Fibroblast of skin of right biceps (primary cell): ENCODE measurements at places on chromosomes 16 and 17.
A peak's percentile ranks its signal among the peaks of the same experiment; 100 is the strongest.

GRCh38 chr17:5794881-5795506 is 210.7 kb upstream of the NLRP1 start:
- DNase-seq: no peak

DNA sequence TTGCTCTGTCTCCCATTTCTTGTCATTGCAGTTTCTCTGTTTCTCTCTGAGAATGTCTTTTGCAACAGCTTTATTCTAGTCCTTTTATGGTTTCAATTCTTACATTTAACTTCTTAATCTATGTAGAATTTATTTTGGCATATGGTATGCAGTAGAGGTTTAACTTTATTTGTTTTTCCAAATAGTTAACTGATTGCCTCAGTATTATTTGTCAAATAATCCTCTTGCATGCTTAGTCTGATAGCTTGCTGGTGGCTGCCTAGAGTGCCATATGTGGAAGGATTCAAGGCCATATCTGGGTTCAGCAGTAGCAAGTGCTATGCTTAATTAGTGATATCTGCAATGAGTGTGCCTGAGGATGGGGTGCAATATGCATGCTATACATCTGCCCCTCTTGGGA is 6.9 kb downstream of the SNTB2 start:
- peak; percentile 46 for DNase-seq

- DNase-seq: peak; percentile 76
Measured at GRCh38 chr17:82120148-82120547, 22.1 kb upstream of the FASN start.

GRCh38 chr16:53055541-53056391 is 975 bp downstream of the CHD9 start:
- DNase-seq: peak; percentile 73

GRCh38 chr16:12207939-12208338 is 231.4 kb downstream of the SNX29 start:
- DNase-seq: no peak

DNA sequence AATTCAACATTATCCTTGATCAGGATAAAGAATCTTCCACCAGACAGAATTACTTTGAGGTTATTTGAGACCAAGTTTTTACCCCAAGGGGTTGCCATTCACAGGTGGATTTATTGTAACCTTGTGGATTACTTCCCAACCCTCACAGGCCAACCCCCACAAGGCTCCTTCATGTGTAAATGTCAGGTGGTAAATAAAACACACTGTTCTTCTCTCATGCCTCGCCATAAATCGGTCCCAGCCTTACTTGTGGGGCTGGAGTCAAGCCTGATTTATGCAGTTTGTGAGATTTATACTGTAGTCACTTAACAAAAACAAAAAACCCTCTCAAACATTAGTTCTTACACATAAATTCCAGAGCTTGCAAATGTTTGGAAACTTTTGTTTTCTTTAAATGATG is 98.6 kb upstream of the IRX3 start:
- no peak for DNase-seq

GRCh38 chr16:56948234-56948633 is 13.5 kb upstream of the CETP start:
- DNase-seq: no peak

DNA sequence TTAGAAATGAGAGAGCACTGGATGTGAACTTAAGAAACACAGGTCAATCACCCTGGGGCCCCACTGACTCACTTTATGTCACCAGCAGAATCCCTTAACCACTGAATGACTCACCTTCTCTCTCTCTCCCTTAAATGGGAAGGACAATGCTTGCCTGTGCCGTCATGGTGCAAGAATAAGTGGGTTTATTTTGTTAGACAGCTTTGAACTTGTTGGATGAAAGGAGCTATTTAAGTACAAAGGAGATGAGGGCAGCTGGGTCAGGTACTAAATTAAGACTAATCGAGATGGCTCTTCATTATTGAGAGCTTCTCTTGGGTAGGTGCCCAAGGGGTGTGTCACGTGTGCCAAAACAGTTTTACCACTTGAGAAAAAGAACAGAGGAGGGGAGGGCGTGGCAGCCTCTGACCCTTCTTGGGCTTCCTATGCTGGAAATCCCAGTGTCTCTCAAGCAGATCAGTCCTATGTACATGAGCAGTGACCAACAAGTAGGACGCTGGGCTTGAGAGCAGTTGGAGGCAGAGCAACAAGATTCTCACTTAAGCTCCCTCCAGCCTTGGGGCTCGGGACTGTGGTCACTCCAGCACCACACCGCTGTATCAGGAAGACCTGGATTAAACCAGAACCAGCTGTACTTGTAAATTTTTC is 6.7 kb upstream of the KRT31 start:
- DNase-seq: peak; percentile 98

- no peak for DNase-seq
Measured at GRCh38 chr16:73131156-73131862, 83.4 kb upstream of the ZFHX3 start.

DNA sequence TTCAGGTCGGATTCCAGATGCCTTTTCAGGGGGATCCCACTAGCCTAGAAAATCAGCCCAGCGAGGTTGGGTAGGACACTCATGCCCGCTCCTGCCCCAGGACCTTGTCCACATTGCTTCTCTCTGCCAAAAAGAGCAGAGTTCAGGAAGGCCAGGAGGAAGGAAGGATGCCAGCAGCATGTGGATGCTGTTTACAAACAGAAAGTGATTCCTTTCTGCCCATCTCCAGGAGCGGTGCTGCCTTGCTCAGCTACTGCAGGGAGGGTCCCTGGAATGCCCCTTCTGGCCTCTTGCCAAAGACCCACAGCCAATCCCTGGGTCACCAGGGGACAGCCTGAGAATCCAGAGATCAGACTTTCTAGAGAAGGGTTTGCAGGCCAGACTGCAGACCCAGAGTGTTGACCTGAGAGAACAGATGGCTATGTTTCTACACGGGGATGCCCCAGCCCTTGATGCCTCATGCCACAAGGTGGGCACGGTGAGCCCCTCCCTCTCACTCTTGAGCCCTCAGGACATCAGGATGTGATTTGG is 32.3 kb upstream of the EMP2 start:
- DNase-seq: no peak

GRCh38 chr17:30426292-30426691 is 47.6 kb downstream of the CPD start:
- peak; percentile 15 for DNase-seq

GRCh38 chr16:86018941-86019340 is 120.0 kb downstream of the IRF8 start:
- DNase-seq: no peak

DNA sequence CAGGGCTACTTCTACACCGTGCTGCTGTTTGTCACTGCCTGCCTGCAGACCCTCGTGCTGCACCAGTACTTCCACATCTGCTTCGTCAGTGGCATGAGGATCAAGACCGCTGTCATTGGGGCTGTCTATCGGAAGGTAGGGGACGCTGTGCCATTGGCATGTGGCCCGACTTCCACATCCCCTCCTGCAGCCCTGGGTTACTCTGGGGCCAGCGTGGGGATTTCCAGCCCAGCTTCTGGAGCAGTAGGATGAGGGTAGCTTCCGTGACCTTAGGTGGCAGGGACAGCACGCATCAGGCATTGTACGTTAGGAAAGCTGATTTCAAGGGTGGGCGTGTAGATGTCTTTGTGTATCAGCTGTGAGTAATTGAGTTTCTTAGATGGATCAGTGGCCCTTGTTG is 96.5 kb downstream of the ABCC1 start:
- DNase-seq: peak; percentile 21

GRCh38 chr16:84357191-84357651 is 11.1 kb upstream of the ATP2C2 start:
- peak; percentile 58 for DNase-seq

DNA sequence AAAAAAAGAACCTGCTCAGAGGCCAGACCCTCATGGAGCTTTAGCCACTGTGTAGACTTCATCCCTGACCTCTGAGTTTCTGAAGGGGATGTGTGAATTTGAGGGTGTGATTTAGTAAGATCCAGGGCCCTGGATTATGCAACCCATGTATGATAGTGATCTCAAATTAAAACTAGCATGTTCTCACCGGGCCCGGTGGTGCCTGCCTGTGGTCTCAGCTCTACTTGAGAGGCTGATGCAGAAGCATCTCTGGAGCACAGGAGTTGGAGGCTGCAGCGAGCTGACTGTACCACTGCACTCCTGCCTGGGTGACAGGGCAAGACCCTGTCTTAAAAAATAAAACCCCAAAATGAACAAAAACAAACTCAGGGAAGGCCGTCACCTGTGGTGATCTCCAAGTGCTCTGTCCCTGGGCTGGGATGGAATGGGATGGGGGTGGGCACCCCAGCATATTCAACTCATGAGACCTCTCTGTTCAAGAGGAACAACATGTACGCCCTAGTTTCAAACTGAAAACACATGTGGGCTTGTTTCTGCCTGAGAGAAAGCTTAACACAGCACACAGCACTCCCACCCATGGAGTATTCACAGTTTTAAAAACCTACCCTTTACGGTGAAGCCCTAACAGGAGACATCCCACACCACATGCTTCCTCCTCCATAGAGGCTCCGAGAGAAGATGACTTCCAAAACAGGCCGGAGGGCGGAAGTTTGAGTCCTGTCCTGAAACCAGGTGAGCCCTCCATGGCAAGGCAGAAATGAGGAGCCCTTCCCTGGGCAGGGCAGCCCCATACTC is 30.1 kb downstream of the GNPTG start:
- DNase-seq: no peak

DNA sequence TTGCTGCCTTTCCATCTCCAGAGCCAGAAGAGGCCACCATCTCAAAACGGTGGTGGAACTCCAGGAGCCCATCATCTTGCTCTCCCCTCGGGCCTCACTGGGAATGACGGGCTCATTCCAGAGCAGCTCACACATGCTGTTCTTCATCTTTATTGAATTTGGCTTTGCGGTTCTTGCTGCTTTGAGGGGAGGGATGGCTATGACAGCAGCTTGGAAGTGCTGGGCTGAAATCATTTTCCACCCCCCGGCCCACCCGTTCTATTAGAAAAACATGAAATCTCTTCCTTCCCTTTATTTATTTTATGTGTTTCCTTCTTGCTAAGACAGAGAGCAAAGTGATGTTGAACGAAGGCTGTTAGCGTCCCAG is 149.8 kb upstream of the RPL38 start:
- no peak for DNase-seq

DNA sequence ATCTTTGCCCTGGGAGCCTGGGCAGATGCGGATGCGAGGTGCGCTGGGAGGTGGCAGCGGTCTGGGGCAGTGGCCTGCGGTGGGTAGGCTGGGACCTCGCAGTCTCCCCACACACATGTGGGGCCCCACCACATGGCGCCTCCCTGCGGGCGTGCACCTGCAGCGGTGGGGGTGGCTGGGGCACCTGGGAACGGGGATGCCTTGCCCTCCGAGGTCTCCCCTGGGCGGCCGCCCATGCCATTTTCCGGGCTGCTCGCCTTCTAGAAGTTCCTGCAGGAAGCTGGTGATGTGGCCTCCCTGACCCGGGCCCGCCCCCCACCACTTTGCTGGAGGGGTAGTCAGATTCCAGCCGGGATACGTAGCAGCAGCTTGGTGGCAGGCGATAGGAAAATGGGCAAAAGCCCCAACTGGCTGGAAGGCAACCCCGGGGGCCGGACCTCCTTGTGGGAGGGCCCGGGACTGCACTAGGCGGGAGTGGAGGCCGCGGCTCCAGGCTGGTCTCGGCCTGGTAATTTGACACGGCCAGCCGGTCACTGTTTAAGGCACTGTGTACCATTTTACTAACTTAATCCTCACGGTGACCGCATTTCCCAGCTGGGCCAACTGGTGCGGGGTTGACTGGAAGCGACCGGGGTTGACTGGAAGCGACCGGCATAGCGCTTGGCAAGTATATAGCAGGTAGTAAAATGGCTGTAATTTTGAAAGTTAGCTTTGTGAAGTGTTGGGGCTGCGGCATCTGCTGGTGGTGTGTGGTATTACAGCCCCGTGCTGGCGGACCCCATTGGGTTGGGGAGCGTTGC is 38.5 kb downstream of the IGF2BP1 start:
- DNase-seq: peak; percentile 47

- peak; percentile 36 for DNase-seq
Measured at GRCh38 chr16:19375561-19376158, 42.0 kb upstream of the TMC5 start.

DNA sequence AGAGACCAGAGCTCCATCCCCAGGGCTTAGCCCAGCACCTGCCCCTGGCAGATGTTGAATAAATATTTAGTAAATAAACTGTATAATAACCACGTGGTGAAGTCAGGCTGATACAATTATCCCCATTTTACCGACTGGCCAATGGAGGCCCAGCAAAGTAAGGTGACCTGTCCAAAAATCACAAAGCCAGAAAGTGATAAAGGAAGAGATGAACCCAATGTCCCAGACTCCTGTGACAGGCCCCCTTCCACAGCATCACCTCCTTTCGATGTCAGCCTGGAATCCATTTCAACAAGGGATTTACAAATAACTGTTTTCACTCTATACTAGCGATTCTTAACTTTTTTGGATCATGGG is 5.5 kb downstream of the TVP23A start:
- DNase-seq: no peak

DNA sequence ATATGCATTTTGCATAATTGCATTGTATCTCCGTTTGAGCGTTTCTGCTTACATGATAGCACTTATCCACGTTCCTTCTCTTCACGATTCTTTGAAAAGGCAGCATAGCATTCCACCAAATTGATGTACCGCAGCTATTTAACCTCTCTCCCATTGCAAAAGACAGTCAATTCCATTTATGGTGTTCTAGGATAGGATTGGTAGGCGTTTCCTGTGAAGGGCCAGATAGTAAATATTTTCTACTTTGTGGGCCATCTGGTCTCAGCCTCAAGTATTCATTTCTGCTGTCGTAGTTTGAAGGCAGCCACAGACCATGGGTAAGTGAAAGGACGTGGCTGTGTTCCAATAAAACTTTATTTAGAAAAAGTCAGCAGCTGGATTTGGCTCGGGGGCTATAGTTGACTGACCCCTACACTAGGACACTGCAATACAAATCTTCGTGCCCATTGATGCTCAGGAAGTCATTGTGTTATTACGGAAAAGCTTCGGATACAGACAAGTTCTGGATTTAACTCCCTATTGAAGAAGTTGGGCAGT is 10.1 kb downstream of the SNX29 start:
- no peak for DNase-seq

- DNase-seq: no peak
Measured at GRCh38 chr16:29744541-29745101, 1.2 kb downstream of the C16orf54 start.

DNA sequence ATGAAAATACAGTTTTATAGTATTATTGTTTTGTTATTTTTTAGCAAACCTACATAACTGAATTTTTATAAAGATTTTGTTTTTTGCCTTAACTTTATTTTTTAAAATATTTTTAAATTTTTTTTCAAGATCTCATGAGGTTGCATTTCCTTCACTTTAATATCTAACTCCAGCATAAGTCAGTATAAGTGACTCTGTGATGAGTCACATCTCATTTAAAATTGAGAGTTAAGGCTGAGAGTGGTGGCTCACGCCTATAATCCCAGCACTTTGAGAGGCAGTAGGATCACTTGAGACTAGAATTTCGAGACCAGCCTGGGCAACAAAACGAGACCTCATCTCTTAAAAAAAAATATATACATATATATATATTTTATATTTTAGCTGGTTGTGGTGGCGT is 44.0 kb downstream of the NLK start:
- DNase-seq: peak; percentile 20

DNA sequence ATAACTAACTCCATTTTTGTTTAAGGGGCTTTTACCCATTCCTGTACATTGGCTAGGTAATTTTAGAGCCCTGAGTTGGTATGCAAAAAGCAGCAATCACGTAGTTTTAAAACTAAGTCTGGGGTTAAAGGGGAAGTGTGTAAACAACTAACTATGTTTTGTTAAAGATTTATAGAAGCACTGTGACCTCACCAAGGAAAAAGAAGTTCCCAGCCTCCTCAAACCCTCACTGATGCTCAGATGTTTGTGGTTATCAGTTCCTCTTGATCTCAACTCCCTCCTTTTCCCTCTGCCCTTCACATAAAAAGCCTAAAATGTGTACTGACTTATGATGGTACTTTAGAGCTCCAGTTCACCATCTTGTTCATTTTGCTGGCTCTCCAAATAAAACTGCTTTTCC is 119.9 kb upstream of the IRX6 start:
- no peak for DNase-seq

GRCh38 chr17:59846394-59847165 is 46.2 kb downstream of the TUBD1 start:
- DNase-seq: peak; percentile 79
